Activated T-cell treated with anti-CD3 and anti-CD28 coated beads, Interleukin-2, amount 50 U/mL, for 72 hours (primary cell): ENCODE measurements at places on chromosomes 7 and 10.
A peak's percentile ranks its signal among the peaks of the same experiment; 100 is the strongest.

- DNase-seq, result no peak
These were observed 309.8 kb downstream of the AHR start for GRCh38 chr7:17608114-17608833.

DNA sequence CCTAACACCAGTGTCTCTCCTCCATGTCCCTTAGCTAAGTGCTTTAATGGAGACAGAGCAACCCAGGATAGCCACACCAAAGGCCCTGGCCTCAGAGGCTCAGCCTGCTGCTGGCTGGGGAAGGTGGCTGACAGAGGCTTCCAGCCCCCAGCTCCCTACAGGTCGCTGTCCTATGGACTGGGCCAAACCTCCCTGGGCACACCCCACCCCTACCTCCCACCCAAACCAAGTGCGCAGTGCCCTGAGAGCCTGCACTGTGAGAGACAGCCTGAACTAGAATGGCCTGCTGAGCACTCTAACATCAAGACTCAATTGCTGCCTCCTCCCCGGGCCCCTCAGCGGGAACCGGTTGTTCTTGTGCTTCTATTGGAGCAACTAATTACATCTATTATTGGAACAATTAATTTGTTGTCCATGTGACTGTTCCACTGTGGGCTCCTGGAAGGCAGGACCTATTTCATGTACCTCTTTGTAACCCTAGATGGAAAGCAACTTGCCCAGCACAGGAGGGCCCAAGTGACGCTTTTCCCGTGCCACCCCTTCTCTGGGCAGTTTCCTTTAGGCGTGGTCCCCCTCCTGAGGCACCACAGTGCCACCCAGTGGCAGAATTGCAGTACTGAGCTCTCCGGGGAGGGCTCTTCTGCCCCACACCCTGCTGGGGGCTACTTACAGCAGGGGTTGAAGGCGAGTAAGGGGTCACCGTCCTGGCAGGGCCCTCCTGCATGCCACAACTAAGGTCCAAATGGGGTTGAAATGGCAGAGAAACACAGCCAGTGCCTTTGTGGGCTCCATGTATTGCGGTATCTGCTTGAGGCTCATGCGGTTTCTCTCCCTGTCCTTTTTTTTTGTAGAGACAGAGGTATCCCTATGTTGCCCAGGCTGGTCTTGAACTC lies 63.7 kb upstream of the WAPL start:
- peak; percentile 76 for DNase-seq

- DNase-seq, result no peak
These were observed 22.9 kb downstream of the RBM33 start for GRCh38 chr7:155667241-155667829.

- DNase-seq, result no peak
These were observed 7.4 kb upstream of the TBRG4 start for GRCh38 chr7:45118889-45119331.

GRCh38 chr10:11026773-11027172 lies 9.1 kb downstream of the CELF2 start:
- DNase-seq, result no peak

DNA sequence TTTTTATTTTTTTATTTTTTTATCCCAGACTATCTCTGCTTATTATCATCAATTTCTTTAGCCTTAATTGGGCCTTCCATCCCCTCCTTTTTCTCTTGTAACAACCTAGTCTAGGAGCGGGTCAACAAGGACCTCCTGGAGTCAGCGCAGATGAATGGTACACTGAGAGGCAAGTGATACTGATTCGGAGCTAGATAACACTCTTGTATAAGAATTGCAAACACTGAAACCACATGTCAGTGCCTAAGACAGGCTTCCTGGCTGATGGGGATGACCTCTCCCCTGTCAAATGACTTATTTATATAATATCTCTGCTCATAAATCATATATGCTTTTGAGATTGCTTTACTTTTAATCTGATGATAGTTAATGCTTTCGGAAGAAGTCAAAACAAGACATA lies 22.7 kb downstream of the BPGM start:
- DNase-seq, result no peak

DNA sequence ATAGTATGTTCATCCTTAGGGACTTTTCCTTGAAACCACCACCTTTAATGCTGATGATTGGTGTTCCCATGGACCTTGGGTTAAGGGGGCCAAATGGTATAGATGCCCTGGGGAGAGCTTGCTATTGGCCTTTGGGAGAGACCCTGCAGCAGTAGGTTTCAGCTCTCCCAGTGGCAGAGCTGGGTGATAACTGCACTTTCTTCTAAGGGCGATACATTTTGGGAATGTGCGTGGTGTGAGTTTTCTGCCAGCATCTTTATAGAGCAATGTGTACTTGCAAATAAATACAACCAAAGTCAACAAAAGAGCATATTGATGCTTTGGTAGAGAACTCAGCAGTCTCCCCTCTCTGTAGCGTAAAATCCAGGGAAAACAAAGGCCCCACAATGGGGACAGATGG lies 404.1 kb downstream of the PAXIP1 start:
- no peak for DNase-seq

- peak; percentile 36 for DNase-seq
These were observed 28.9 kb upstream of the TRIM8 start for GRCh38 chr10:102615361-102615760.

DNA sequence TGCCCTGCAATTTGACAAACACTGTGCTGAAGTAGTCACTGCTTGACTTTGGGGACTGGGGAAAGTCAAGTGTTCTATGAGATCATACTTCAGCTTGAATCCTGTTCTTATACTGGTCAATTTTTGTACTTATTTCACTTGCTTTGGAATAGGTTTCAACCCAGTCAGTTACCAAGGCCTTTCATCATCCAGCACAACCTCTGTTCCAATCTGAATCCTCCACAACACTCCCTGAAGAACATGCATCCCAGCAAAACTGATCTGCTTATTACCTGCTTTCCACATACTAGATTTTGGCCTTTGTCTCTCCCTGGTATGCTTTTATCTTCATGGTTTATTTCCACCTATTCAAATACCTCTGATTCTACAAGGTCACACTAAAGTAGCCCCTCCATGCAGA lies 29.5 kb downstream of the DPY19L1 start:
- no peak for DNase-seq

DNA sequence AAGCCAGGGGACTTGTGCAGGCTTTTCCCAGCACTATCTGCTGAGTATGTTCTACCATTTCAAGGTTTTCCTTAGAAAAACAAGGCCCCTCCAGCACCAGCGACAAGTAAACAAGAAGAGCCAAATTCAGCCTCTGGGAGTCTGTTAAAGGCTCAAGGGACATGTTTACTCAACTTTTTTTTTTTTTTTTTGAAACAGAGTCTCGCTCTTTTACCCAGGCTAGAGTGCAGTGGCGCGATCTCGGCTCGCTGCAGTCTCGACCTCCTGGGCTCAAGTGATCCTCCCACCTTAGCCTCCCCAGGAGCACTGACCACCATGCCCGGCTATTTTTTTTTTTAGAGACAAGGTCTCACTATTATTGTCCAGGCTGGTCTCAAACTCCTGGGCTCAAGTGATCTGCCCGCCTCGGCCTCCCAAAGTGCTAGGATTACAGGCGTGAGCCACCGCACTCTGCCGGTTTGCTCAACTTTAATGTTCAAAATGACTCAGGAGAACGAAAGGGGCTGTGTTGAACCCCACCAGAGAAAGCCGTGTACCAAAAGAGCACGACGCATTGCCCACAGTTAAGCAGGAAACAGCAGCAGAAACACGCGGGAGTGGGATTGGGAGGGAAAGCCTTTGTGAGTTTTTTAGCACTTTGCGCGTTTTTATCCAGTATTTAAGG lies 772 bp downstream of the PRDX3 start:
- DNase-seq, result peak; percentile 64

DNA sequence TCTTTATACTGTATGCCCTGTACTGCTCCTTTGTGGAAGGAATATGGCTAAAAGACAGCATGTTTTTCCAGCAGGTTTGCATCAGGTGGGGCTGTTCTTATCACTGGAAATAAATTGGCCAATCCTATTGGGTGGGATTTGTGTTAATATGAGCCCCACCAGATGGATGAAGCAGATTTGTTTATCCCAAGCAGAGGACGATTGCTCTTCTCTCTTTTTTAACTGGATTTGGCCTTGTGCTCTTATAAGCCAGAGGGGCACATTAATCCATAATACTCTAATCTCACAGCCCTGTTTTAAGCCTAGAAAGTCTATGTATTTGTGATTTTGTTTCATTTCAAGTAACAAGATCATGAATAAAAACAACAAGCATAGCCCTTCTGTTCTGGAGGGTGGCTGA lies 240.1 kb upstream of the ADARB2 start:
- no peak for DNase-seq

- peak; percentile 62 for DNase-seq
These were observed 593 bp upstream of the ADRA2A start for GRCh38 chr10:111076191-111076681.

DNA sequence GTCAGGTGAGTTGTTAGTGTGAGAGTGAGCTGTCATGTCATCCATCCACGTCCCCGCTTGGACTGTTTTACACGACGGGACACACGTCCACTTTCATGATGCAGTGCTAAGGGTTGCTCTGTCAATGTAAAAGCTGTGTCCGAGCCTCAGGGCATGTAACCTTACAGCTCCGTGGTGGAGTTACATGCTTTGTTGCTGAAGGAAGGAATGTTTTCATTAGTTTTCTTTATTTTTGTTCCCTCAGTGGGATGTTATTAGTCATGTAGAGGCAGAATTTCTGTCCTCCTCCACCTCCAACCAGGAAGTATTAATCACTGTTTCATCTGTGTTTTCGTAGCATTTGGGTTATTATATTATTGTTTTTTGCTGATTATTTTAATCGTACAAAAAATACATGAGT lies 88.6 kb downstream of the NRG3 start:
- no peak for DNase-seq

- DNase-seq, result no peak
These were observed 341.1 kb downstream of the PARD3 start for GRCh38 chr10:34474009-34474376.

- no peak for DNase-seq
These were observed 274.6 kb downstream of the PARD3 start for GRCh38 chr10:34540492-34540891.

DNA sequence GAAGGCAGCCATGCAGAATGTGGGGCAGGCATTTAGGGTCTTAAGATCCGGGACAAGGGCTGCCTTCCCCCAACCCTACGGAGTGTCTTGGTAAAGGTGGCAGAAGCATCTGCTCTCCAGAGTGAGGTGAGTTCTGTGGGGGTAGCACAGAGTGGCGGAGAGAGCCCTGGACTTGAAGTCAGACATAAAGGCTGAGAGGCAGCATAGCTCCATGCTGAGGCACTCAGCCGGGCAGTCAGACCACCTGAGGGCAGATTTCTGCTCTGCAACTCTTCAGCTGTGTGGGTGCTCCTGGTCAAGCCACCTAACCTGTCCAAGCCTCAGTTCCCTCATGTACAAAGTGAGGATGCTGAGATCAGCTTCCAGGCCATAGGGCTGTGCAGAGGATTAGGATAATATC lies 81.0 kb downstream of the CRTAC1 start:
- DNase-seq, result no peak

DNA sequence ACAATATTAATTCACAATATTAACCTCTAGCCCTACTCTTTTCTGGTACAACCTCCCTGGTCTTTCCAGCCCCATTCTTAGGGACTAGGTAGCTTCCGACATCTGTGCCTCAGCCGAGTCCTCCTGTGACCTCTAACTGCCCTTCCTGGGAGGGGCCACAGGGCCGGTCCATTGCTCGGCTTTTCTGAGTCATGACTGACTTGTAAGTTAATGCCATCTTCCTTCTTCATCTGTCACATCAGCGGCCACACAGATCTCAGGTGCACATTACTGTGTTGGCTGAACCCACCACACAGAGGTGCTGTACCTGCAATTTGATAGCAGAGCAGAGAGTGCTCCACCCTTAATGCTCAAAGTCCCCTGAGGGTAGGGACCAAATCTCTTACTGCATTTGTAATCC lies 4.1 kb upstream of the CPA4 start:
- no peak for DNase-seq

- no peak for DNase-seq
These were observed 4.5 kb upstream of the LRRC4 start for GRCh38 chr7:128035712-128036111.

GRCh38 chr7:155724327-155725005 lies 80.0 kb downstream of the RBM33 start:
- DNase-seq, result no peak

GRCh38 chr10:15737656-15738055 lies 17.9 kb upstream of the ITGA8 start:
- DNase-seq, result no peak

- no peak for DNase-seq
These were observed 139.7 kb upstream of the TMEM72 start for GRCh38 chr10:44771233-44771995.

GRCh38 chr7:158074896-158075632 lies 512.6 kb downstream of the PTPRN2 start:
- DNase-seq, result no peak

GRCh38 chr10:77899690-77900089 lies 26.9 kb downstream of the DLG5 start:
- DNase-seq, result no peak

- DNase-seq, result no peak
These were observed 40.5 kb downstream of the HTR7 start for GRCh38 chr10:90817128-90817889.

DNA sequence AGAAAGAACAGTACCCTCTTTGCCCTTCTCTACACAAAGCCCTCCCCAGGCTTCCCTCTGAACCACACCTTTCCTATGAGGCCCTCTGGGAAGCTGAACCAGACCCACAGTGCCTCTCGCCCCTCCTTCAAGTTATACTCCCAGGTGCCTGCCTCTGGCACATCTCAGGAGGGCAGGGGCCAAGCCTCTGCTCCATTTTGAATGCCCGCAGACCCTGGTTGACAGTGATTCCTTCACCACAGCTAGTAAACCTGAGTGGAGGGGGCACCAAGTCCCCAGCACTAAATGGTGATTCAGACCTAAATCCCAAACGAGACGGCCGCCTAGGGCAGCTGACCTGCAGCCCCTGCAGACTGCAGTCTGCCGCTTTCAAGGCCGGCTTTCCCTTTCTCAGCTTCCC lies 230.5 kb upstream of the ZNF32 start:
- DNase-seq, result no peak

DNA sequence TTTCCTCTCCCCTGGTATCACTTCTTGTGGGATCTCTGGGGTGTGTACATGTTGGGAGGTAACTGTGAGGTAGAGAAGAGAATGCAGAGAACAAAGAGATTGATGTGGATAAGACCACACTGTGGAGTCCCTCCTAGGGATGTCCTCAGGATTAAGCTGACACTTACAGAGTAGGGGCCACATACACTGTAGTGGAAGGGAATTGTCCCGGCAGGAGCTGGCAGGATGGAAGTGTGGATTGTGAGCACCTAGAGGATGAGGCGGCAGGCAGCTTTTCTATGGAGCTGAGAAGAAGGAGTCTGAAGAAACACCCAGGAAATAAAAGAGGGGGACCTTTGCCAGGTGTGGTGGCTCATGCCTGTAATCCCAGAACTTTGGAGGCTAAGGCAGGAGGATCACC lies 13.5 kb downstream of the AGFG2 start:
- DNase-seq, result no peak

GRCh38 chr7:101707587-101707986 lies 78.5 kb upstream of the MYL10 start:
- no peak for DNase-seq

DNA sequence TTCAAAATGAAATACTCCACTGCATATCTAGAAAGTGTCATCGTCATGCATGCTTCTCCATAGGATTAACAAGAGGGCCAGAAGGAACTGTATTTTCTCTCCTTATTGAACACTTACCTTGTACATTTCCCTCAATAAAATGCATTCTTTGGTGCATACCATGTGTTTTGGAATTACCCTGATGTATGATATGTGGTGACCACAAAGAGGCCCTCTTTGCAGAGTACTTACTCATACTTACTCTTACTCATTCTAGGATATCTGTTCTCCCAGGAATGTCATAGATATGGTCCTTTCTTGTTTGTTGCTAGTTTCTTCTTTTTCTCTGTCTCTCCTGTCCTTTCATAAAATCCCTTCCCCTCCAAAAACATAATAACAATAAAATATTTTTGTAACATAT lies 1087.1 kb upstream of the POT1 start:
- no peak for DNase-seq

- DNase-seq, result peak; percentile 78
These were observed 109.8 kb downstream of the SH3PXD2A start for GRCh38 chr10:103745341-103746247.
